ENCODE measurements at places on chromosomes 7 and 10.

- no peak for DNase-seq
Observed at GRCh38 chr7:14228341-14228740, 238.9 kb upstream of the ETV1 start.

- no peak for DNase-seq
Observed at GRCh38 chr10:112803961-112804401, 146.1 kb upstream of the TCF7L2 start.

GRCh38 chr7:43905956-43906330 lies 453 bp downstream of the URGCP start:
- peak; percentile 58 for DNase-seq

GRCh38 chr7:99409192-99409572 lies 413 bp downstream of the BUD31 start:
- DNase-seq, result peak; percentile 70

GRCh38 chr10:118967160-118967559 lies 62.4 kb upstream of the NANOS1 start:
- no peak for DNase-seq

DNA sequence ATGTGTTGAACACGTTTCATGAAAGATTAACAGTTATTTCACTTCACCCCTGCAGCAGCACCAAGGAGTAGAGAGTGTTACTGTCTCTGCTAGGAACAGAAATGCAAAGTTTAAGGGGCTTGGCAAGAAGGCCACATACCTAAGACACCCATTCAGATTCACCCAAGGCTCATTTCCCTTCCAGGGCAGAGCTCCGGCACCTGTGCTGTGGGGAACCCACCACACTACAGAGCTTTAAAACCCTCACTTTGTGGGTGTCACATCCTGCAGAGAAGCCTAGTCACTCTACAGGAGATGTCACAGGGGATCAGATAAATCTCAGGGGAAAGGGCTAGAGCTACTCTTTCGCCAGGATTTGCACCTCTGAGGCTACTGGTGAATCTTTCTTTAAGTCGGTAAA lies 176.1 kb upstream of the KLF6 start:
- DNase-seq, result no peak

GRCh38 chr10:43264965-43265798 lies 1.7 kb downstream of the RASGEF1A start:
- no peak for DNase-seq

GRCh38 chr10:61021926-61022325 lies 77.9 kb upstream of the RHOBTB1 start:
- DNase-seq, result no peak

GRCh38 chr10:124493214-124493882 lies 31.7 kb downstream of the LHPP start:
- DNase-seq, result no peak

DNA sequence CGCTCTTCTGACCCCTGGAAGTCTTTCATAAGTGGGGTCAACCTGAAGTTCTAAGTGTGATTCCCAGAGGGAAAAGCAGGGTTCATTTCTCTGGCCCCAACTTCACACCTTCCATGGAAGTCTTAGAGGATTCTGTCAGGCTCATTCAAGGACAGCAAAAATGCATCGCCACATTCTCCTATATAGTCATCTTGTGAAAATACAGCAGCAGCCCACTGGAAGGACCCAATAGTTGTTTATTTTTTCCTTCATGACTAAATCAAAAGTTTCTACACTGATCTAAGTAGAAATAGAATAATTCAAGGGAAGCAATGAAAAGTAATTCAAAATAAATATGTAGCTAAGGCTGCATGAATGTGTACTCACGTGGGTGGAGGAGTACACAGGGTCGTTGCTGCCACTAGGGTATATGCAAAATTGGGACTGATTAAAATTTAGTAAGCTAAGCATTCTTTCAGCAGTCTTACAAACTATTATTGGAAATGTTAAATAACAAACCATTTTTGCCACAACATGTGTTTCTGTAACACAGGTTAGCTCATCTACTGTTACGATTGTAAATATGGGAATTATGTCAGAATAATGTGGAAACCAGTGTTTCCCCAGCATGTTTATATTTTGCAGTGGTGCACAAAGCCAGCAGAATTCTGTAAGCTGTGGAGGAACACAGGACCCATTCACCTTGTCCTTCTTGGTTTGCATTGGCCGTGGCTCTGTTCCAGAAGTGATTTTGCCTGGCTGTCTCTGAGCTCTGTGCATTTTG lies 33.5 kb downstream of the EEPD1 start:
- no peak for DNase-seq

DNA sequence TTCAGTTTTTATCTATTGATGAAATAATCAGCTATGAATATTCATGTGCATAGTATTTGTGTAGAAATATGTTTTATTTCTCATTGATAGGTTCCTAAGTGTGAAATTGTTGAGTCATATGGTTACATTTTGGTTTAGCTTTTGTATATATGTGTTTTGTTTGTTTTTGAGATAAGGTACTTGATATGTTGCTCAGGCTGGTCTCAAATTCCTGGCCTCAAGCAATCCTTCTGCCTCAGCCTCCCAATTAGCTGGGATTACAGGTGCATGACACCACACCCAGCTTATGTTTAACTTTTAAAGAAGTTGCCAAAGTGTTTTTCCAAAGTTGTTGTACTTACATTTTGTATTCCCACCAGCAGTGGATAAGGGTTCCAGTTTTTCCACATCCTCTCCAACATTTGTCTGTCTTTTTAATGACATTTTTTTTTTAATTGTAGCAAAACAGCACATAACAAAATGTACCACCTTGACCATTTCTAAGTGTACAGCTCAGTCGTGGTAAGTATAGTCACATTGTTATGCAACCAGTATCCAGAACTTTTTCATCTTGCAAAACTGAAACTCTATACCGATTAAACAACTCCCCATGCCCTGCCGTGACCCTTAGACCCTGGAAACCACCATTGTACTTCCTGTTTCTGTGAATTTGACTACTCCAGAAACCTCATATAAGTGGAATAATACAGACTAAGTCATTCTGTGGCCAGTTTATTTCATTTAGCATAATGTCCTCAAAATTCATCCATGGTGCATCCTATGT lies 12.6 kb upstream of the UBE2D1 start:
- DNase-seq, result no peak

DNA sequence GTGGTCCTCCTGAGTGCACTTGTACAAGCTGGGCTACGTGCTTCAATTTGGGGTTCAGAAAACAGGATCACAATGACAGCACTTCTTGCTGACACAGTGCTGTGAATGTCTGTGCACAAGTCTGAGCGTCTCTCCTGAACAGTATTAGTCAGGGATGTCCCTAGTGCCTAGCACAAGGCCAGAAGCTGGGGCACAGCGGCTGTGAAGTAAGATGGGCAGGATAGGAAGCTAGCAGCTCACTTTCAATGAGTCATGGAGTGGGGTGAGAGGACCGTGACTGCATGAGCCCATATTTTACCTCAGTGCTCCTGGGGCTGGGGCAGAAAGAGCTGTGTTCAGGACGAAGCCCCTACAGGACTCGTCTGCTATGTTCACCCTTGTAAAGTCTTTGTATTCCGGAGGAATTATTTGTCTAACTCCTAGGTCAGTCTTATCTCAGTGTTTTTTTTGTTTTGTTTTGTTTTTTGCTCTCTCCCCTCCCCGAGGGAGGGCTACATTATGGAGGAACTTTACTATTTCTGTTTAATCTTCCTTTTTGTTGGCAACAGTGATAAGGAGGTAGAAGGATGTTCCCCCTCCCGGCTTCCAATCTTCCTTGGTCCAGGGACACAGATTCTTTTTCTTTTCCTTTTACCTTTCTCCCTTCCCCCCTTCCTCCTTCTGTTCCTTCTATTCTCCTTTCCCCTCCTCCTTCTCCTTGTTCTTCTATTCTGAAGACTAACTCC lies 2.8 kb upstream of the LRMDA start:
- no peak for DNase-seq
